ENCODE measurements at places on chromosomes 7 and 10.

- DNase-seq = peak; percentile 80
Observed at GRCh38 chr10:79079490-79080355, 11.0 kb downstream of the ZMIZ1 start.

DNA sequence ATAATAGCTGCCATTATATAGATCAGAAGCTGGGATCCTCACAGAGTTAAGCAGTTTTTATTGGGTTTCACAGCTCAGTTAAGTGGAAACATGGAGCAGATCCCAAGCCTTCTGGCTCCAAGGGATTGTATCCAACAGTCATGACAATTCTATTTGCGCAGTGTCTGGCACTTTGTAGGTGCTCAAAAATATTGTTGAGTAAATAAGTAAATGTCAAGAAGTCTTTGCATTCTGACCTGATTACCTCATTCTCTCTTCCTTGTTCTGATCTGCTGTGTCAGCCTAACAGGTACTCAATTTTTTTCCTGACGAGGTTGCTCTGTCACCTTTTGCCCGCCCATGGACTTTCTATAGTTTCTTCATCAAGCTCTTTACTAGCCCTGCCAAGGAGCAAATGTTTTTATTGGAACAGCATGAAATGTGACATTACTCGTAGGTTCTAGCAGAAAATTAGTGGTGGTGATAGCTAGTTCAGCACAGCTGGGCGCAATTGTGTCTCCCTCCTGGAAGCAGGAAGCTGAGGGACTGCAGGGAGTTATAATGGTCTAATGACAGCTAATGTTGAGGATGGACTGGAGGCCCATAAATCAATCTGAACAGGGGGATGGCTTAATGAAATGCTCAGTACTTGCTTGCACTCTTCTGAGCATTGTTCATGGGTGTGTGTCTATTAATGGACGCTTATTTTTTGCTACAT, 680.2 kb downstream of the CCSER2 start:
- DNase-seq = no peak

GRCh38 chr7:145909991-145910513, 206.5 kb upstream of the CNTNAP2 start:
- peak; percentile 75 for DNase-seq

- no peak for DNase-seq
Observed at GRCh38 chr7:82615527-82615926, 171.9 kb upstream of the CACNA2D1 start.

DNA sequence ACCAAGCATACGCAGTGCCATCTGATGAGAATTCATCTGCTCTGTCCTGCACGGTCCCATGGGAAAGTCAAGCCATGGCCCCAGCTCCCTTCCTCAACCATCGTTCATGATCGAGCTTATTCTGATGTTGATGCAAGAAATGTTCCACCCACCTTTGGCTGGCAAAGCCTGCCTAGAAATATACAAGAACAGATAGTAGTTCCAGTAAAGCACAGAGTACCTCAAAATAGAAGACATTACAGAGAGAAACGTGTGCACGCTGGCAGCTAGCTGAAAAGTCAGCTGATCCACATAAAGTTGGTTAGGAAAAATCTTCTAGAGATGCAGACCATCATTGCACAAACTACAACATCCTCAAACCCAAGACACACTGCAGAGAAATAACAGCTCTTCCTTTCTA, 127.0 kb downstream of the PTPRN2 start:
- no peak for DNase-seq

GRCh38 chr7:28981161-28981465, 23.0 kb upstream of the TRIL start:
- no peak for DNase-seq
